ENCODE measurements at places on chromosomes 3 and 15.

DNA sequence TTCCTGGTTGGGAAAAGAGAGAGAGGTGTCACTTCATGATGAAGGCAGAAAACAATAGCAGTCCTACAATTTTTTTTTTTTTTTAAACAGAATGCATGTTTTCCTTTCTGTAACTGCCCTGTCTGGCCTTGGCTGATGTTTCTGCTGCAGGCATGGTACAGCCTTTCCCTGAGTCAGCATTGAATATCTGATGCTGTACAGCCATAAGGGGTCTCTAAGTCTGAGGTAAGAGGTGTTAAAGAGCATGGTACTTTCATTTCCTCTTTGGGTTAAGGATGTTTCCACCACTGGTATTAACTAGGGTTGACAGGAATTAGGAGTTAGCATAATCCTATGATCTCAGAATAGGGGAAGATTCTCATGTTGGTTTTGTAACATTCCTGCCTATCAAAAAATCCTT is 147.4 kb downstream of the CHST2 start:
- DNase-seq, result no peak

GRCh38 chr3:100057716-100058575 is 56.4 kb downstream of the FILIP1L start:
- no peak for DNase-seq

DNA sequence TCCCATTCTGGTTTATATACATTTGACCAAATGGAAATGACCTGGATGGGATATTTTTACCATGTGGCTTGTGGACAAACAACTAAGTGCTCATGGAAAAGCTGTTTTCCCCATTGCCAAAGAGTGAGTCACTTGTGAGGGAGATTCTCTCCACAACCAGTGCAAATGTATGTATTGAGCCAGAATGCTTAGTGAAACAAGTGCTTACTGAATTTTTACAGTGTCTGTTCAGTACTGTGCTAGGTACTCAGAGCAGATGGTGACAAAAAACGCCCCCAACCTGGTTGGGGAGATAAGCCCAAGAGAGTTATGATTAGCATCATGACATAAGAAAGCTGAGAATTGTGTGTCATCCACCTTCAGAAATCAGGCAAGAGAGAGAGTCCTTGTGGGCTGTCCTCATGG is 2.3 kb downstream of the CHP1 start:
- no peak for DNase-seq

- no peak for DNase-seq
Observed at GRCh38 chr3:56790016-56790821, 11.5 kb downstream of the ARHGEF3 start.

- DNase-seq, result peak; percentile 11
Observed at GRCh38 chr3:39208463-39209055, 16.2 kb upstream of the XIRP1 start.

GRCh38 chr3:86942206-86942605 is 48.7 kb downstream of the VGLL3 start:
- no peak for DNase-seq

DNA sequence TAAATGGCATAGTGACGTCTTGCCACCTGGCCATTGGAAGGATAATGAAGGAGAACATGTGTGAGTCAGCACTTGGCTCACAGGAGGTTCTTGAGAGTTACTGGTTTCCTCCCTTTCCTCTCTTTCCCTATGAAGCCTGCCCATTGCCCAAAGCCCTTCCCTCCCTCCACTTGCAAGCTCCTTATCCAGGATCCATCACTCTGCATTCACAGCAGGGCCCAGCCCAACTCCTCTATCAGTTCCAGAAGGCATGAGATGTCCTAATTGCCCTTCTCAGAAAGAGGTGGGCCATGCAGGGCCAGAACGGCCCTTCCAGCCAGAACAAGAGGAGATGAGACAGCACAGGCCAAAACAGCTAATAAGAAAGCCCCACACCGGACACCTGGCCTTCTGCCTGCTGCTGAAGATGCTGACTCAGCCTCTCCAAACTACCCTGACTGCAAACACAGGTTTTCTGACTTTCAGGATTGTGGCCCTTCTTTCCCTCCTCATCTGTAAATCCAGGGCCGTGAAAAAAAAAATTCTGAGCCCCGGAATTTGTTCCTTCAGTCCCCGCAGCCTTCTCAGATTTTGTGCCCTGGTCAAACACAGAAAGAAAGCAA is 29.7 kb downstream of the HAPLN3 start:
- DNase-seq, result no peak

DNA sequence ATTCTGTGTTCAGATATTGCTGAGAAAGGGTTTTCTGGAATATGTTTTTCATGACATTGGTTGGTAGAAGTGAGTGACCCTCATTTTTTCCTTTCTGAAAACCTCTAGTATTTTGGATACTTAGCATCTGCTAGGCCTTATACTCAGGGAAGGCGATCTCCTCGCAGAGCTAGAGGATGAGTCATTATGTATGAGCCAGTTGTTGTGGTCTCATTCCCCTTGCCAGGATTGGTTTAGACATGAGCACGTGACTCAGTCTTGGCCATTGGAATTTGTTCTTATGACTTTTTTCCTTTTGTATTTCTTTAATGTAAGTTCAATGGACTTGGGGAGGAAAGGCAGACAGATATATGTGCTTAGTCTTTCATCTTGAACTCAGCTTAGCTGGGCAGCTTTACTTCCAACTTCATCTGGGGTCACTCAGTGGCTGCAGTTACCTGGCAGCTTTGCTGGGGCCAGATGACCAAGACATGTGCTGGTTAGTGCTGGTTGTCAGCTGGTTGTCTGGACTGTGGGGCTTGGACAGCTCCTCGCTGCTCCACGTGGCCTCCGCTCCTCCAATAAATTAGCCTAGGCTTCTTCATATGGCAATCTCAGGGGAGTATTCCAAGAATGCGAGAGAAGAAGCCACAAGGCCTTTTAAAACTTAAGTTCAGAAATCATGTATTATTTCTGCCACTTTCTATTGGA is 207.5 kb downstream of the IL20RB start:
- peak; percentile 22 for DNase-seq

- DNase-seq, result peak; percentile 18
Observed at GRCh38 chr15:39501366-39502081, 79.4 kb upstream of the THBS1 start.

DNA sequence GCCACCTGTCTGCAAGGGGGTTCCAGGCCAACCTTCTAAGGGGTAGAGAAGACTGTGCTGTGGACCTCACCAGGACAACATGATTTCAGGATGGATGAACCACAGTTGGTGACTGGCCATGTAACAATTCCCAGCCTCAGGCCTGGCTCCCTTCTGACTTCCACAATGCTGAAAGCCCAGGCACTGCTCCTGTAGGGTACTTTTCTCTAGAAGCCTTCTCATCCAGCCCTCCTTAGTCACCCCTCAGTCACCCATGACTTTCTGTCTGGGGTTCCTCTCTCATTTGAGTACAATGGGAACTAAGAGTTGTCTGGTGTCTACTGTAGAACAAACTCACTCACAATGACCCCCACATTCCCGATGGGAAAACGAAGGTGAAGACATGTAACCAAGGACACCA is 8.6 kb downstream of the ALS2CL start:
- DNase-seq, result no peak

GRCh38 chr3:100546020-100546744 is 53.8 kb downstream of the TMEM45A start:
- no peak for DNase-seq

GRCh38 chr3:39499651-39500273 is 32.3 kb downstream of the MOBP start:
- no peak for DNase-seq

DNA sequence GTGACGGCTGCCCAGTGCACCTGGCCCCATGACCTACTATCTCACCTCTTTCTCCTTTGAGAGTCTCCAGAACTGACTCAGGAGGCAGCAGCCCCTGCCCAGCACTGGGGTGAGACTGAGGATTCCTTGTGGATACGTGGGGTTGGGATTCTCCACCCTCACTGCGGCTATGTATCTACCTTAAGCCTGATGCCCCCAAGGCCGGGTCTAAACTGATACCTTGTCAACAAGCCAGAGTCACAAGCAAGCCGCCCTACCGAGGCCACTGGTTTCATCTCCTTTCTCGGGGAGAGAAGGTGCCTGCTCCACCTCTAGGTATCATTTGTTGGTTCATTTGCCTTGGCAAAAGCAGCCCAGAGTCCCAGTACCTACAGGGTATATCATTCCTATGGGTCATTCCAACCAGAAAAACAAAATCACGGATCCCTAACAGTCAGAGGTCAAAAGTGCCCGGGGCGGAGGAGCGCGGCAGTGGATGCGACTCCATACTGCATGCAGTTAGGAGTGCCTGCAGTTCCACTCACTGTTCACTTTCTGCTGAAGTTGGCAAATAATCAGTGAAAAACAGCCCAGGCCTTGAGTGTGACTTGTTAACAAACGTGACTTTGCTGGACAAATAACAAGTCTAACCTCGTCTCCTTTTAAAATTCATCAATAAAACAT is 47.5 kb downstream of the ABTB1 start:
- no peak for DNase-seq

DNA sequence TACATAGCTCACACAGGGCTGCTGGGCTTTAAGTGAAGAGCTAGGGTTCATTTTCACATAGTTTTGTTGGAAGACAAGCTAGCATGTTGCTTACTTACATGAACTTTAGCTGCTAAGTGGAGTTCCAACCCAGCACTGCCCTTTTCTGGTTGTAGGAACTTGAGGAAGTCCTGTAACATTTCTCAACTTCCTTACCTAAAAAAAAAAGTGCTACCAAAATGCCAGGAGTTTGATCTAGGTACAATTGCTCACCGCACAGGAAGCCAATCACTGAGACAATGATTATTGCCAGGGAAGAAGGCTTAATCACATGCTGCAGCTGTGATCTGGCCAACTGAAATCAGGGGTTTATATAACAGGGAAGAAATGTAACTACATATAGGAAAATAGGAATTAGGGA is 52.8 kb downstream of the IL12A start:
- no peak for DNase-seq

Data from RCC 7860 (cell line).